ENCODE measurements at places on chromosomes 1 and 21.

DNA sequence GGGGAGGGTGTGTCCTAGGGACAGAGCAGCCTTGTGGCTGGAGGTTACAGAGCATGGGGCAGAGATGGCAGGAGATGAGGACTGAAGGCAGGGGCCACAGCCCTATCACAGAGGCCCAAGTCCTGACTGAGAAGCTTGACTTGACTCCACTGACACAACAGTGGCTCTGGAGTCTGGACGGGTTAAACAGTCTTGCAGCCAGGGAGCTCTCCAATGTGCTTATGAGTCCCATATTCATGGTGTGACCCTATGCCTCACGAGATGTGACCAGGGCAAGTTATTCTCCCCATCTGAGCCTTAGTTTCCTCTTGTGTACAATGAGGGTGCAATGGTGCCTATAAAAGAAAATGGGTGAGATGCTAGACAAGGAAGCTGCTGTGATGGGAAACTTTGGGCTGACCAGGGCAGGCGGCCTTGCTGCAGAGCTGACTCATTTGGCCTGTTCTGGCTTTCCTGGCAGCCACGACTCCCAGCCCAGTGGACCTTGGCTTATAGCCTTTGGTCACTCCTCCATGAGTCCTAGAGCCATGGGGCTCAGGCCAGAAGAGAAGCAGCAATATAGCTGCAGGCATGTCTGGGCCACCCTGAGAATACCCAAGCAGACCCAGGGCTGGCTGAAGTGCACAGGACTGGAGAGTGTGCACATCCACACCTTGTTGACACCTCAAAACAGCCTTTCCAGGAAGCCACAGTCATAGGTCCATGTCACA lies 2.8 kb upstream of the TTC22 start:
- no peak for DNase-seq

GRCh38 chr1:21873761-21874160 lies 61.7 kb downstream of the LDLRAD2 start:
- DNase-seq = no peak

DNA sequence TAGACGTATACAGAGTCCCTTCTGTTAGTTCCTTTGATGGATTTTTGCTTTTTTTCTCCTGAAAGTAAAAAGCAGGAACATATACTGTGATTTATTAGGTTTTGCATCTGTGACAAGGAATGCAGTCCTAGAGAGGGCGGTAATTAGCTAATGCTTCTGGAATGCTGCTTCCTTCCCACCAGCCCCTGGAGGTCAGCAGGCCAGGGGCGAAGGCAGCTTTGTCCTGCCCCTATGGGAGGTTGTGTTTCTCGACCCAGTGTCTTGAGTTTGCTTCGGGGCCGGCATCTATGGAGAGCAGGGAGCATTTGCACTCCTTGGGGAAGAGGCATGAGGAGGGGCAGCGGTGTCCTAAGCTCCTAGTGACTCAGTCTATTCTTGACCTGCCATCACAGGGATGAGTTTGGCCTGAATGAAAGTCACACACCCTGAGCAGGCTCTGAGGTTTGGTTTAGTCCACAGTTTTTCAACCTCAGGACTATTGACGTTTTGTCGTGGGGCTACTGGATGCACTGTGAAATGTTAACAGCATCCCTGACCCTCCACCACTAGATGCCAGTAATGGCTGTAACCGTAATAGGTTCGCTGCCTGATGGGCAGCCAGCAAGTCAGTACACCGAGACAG lies 85.0 kb upstream of the KCNJ15 start:
- no peak for DNase-seq

DNA sequence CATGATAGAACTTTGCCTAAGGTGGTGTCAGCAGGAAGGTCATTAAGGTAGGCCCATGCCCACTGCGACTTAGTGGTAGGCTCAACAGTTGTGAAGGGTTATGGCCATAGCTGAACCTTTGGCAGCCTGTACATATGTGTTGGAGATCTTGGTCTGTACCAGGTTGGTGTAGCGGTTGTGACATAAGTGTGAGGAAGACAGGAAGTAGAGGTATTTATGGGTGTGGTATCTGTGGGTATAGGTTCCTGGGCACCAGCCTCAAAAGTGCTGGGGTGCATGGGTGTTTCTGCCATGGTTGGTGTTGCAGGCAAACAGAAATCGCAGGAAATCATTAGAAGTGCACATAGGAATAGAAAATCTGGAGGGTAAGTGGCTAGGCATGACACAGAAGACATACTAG lies 18.6 kb upstream of the LRIF1 start:
- DNase-seq = no peak

GRCh38 chr1:202154766-202155477 lies 5.5 kb downstream of the PTPN7 start:
- no peak for DNase-seq

- DNase-seq = no peak
These were observed 12.9 kb downstream of the PLEKHM2 start for GRCh38 chr1:15696956-15697521.

- no peak for DNase-seq
These were observed 4.8 kb upstream of the ATP1A1 start for GRCh38 chr1:116368241-116368640.

- DNase-seq = no peak
These were observed at the start of gene ILDR2 for GRCh38 chr1:166975361-166976129. Gene ILDR2, minus strand, starts transcription at chr1:166975540. Its CDS starts 272 bp downstream, at chr1:166975268.

GRCh38 chr1:7302126-7302525 lies 469.0 kb upstream of the VAMP3 start:
- no peak for DNase-seq

DNA sequence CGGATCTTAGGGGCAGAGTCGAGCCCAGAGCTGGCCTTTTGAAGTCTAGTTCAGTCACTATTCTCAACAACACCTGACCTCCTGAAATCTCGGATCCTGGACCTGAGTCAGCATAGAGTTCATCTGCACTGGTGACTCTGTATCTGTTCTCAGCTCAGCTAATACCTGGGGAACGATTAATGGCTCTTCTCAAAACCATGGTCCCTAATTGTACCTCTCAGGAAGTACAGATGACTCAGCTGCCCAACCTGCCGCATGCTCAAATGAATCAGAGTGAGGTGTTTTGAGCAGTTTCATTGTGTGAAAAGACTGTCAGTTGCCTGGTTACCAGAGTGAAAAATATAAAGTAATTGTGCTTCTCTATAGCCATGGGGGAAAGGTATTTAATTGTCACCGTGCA lies 89.2 kb downstream of the SLC35F3 start:
- DNase-seq = no peak

- no peak for DNase-seq
These were observed 678.1 kb upstream of the CXADR start for GRCh38 chr21:16834791-16835190.

DNA sequence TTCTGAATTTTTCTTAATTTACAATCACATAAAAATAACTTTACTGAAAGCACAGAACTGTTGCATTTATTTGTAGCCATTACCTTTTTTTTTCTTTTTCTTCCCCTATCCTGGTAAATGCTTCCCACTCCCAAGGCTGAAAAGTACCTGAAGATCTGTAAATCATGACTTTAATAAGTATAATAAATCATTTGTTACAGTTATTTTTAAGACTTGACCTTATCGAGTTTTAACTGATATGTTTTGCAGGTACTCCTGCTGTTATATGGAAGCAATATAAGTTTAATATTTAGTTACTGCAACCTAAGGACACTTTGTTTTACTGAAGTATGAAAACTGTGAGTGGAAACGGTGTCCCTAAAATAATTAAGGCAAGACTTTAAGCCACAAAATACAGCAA lies 142.6 kb downstream of the TTLL7 start:
- no peak for DNase-seq

- no peak for DNase-seq
These were observed 856 bp downstream of the AVPR1B start for GRCh38 chr1:206116191-206116872.

GRCh38 chr1:228478912-228479711 lies 8.1 kb upstream of the RNF187 start:
- DNase-seq = no peak

DNA sequence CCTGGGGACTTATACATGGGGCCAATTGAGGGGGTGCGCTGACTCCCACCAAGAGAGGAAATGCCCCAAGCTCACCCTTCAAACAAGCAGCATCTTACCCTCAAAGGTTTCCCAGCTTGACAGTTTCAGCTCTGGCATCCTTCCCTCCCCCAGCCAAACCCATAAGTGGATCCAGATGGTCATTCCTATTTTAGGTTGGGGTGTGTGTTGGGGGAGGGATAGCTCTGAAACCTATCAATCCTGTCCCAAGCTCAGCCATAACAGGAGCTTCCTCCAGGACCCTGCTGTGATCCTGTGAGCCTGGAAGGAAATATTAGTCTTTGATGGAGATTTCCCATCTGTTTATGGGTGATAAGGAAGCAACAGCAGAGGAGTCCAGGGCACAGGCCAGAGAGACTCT lies 3.4 kb upstream of the TMEM222 start:
- DNase-seq = no peak

GRCh38 chr1:22709891-22710700 lies 543 bp upstream of the EPHB2 start:
- DNase-seq = no peak

GRCh38 chr1:155250246-155250632 lies 5.0 kb downstream of the ENTREP3 start:
- no peak for DNase-seq

DNA sequence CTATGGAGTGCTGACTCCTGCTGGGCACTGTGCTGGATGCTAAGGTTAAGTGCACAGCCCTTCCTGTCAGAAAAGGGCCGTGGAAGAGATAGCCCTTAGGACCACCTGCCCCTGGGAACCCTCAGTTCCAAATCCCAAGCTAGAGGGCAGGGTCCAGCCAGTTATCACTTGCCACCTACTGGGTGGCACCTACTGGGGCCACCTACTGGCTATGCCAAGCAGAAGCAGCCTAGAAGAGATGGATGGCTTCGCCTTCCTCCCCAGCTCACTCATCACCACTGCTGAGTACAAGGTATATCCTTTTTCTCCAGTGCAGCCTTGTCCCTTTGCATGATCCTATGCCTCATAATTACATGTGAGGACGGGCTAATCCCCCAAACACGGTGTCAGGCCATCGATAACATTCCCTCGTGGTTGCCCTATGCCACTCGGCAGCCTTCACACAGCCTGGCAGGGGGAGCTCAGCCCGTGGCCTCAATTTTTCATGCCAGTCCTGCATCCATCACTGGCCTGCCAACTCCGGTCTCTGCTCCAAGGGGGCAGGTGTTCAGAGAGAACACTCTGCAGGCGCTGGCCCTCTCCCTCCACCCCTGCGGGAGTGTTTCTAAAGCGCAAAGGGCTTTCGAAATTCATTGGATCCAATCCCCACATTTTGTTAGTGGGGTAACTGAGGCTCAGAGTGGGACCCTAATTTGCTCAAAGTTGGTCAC lies 49.0 kb downstream of the SYT2 start:
- DNase-seq = no peak

GRCh38 chr1:229832695-229833094 lies 206.6 kb downstream of the URB2 start:
- DNase-seq = no peak

DNA sequence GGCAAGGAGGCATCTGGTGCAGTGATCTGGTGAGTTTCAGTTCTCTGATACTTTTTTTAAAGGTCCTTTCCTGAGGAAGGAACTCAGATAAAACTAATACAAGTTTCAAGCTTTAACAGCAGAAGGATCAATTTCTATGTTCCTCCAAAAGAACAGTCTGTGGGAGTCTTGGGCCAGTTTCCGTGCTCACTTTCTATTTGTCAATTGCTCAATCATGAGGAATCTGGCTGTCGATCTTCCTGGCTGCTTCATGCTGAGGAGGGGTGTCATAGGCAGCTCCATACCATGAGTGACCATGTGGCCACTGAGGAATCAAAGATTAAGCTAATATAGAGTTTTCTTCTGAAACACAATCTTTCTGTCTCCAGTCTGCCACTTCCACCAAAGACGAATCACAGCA lies 11.4 kb upstream of the TMEM125 start:
- no peak for DNase-seq
